Spinal cord (tissue), 10 donors: ENCODE measurements at places on chromosomes 6 and 20. TPM values are rescaled to one million over a fixed set of nuclear protein-coding genes. Genes with fewer than 3 reads are reported as not detected.
A peak's percentile ranks its signal among the peaks of the same experiment; 100 is the strongest.

DNA sequence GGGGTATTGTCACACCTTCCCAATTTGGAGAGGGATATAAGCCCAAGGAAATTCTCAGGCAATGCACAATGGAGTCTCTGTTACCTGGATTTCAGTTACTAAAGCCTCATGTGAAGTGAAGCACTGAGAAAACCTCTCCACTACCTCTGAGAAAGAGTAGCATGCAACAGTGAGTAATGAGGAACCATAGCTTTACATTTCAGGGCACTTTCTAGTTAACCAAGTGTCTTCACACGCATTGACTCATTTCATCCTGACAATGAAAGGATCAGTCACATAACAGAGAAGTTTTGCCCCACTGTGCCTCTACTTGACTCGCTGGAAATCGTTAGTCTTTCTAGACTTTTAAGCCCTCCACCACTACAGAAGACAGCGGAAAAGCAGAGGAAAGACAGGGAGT lies 86.2 kb upstream of the ARID1B start:
- no peak for DNase-seq

GRCh38 chr6:41023114-41023513 lies 15.9 kb downstream of the UNC5CL start:
- no peak for DNase-seq

Gene RUNX2
- 2.2 TPM for polyA plus RNA-seq

DNA sequence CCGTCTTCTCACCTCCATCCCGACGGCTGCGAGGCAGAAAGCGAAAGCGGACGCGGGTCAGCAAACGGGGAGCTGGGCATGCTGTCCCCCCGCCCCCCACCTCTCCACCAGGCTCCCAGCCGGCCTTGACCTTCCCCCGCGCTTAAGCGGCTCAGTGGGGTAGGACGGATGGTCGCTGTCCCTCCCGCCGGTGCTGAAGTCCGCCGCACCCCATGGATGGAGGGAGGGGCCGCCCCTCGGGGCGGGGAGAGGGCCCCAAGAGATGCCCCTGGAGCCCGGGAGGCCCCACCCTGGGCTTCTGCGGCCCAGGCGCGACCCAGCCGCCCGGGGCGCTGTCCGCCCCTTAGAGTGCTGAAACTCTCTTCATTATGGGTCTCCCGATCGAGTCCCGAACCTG lies at the start of gene KCNB1:
TSS of gene KCNB1 (minus strand) at position 48 of the 397 bp plus-strand sequence. CDS start 188 bp downstream, outside the sequence.
- peak; percentile 73 for DNase-seq

DNA sequence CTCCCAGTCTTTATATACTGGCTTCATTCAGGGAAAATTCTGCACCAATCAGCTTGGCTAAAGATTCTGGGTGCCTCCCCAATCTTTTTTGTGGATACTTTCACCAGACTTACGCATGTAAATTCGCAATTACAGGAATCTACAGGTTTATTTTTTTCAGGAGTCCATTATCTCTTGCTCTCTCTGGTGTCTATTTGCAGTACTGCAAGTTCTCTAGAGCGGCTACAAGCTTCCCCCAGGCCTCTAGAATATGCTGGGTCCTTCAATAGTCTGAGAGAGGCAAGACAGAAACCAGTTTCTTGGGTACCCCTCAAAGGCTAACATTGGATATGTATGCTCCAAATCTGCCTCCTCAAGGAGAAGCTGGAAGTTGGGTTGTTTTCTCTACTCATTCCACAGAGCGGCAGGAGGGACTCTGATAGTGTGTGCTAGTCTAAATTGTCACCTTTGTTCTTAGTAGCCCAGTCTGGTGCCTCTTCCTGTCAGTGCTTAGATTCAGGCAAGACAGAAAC lies 58.5 kb downstream of the SUN5 start:
- no peak for DNase-seq

DNA sequence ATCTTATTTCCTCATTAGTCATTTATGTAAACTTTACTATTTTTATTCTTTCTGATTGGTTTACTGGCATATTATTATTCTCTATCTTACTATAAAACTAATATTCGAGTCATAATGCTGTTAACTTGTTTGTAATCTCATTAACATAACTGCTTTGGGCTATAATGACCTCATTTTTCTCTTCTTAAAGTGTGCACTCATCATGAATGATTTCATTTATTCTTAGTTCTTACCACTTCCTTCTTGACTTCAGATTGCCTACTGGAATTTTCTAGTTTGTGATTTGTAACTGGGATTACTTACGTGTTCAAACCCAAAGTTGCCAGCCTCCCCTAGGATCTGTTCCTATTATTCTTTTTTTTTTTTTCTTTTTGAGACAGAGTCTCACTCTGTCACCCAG lies 91.8 kb upstream of the TNFAIP3 start:
- no peak for DNase-seq

- no peak for DNase-seq
These were observed 76.7 kb upstream of the C20orf144 start for GRCh38 chr20:33585413-33585812.

DNA sequence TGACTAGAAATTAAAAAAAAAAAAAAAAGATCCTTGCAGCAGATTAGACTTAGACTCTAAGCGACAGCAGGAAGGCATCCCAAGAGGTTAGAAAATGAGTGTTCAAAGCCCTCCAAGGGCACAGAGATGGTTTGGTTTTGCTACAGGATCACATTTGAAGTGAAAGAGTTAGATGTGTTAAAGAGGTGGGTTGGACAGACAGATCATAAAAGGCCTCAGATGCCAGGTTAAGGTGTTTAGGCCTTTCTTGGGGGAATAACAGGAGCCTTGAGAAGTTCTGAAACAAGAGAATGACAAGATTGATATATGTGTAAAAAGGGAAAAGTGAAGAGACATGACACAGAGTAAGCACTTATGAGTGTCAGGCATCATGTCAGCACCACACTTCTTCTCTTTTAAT lies 107.5 kb downstream of the FYN start:
- no peak for DNase-seq

DNA sequence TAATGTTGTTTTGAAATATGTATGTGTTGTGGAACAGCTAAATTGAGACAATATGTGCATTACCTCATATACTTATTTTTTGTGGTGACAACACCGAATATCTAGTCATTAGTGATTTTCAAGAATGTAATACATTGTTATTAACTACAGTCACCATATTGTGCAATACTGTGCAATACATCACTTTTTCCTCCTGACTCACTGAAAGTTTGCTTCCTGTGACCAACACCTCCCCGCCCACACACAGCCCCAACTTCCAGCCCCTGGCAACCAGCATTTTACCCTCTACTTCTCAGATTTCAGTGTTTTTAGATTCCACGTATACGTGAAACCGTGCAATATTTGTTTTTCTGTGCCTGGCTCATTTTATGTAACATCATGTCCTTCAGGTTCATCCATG lies 627.9 kb downstream of the PRKN start:
- DNase-seq = no peak

Gene C4B
- 72.7 TPM for polyA plus RNA-seq

Gene NKAPL
- 2.1 TPM for polyA plus RNA-seq

DNA sequence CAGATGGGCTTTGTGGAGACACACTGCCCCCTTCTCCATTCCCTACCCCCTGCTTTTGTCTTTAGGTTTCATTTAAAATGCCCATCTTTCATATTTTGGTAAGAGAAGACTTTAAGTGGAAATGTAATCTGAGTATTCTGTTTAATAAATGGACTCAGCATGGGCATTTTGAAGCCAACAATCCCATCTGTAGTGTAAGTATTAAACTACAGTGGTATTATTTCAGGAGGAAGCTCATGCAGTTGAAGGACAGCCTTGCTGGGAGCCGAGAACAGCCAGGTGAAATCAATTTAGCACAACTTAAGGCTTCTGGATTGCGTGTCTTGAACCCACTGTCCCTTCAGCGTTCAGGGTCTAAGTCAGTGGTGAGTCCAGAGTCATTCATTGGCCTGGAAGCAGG lies 63.5 kb downstream of the AKAP12 start:
- no peak for DNase-seq

Gene HDGFL1
- polyA plus RNA-seq = not detected

DNA sequence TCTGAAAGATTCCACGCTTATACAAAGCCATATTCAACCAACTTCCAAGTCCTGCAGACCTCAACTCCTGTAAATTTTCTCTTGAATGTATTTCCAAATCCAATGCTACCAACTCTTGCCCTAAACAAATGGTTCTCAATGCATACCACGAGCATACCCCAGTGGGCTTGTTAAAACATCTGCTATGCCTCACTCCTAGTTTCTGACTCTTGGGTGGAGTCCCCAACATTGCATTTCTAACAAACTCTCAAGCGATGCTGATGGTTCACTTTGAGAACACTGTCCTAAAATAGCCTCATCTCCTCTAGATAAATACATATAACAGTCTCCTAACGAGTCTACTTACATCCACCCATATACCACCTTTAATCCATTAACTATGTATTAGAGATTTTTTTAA lies 7.3 kb downstream of the HBS1L start:
- no peak for DNase-seq

Gene HLA-DOB
- 0.47 TPM for polyA plus RNA-seq

DNA sequence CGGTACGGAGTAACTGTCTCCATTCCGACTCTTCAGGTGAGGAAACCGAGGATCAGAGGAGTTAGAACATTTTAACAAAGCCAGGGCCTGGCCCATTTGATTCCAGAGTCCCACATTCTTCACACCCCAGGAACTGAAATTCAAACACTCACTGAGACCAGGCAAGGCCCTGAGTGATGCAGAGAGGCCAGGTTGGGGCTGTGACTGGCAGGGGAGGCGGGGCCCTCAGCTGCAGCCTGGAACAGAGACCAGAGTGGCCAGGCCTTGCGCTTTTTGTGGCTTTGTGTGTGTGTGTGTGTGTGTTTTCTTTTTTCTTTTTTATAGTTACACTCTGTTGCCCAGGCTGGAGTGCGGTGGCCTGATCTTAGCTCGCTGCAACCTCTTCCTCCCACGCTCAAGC lies 57.2 kb downstream of the BCAS4 start:
- no peak for DNase-seq

DNA sequence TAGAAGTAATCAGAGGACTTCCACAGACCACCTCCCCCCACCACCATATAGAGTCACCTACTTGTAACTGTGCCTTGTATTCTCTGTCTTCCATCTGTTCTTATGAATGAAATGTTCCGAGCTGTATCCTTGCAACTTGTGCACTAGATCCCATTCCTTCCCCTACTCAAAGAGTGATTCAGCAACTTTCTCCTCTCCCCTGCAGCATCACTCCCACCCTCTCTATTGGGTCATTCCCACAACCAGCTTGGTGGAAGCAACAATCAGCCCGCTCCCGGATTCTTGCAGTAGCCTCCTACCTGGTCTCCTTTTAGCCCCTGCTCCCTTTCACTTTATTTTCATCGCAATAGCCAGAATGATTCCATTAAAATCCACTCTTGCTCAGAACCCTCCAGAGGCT lies 34.9 kb upstream of the REV3L start:
- DNase-seq = no peak

DNA sequence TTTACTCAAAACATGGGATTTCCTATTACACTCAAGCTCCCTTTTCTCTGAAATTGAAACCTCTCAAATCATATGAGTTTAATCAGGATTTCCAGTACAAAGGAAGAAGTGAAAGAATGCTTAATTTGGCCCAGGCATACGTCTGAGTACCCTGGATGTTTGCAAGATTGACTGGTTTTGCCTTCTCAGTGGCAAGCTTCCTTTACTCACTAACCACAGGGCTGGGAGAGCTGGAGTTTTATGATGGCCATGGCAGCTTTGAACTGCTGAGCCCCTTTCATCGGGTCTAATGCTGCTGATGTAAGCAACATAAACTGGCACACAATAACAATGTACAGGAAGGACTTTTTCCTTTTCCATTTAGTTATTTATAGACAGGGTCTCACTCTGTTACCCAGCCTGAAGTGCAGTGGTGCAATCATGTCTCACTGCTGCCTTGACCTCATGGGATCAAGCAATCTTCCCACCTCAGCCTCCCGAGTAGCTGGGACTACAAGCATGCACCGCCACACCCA lies 194.8 kb downstream of the SLC35F1 start:
- DNase-seq = no peak

GRCh38 chr20:19336631-19337030 lies 124.2 kb downstream of the SLC24A3 start:
- DNase-seq = no peak

Gene TUBE1
- 51.5 TPM for polyA plus RNA-seq

Gene EYA2
- polyA plus RNA-seq = 21.8 TPM

GRCh38 chr20:53916173-53916512 lies 154.3 kb downstream of the BCAS1 start:
- no peak for DNase-seq

GRCh38 chr6:93105017-93105416 lies 314.3 kb downstream of the EPHA7 start:
- DNase-seq = no peak

Gene PRSS16
- polyA plus RNA-seq = 1.3 TPM

GRCh38 chr6:127794405-127794804 lies 106.5 kb downstream of the THEMIS start:
- no peak for DNase-seq

DNA sequence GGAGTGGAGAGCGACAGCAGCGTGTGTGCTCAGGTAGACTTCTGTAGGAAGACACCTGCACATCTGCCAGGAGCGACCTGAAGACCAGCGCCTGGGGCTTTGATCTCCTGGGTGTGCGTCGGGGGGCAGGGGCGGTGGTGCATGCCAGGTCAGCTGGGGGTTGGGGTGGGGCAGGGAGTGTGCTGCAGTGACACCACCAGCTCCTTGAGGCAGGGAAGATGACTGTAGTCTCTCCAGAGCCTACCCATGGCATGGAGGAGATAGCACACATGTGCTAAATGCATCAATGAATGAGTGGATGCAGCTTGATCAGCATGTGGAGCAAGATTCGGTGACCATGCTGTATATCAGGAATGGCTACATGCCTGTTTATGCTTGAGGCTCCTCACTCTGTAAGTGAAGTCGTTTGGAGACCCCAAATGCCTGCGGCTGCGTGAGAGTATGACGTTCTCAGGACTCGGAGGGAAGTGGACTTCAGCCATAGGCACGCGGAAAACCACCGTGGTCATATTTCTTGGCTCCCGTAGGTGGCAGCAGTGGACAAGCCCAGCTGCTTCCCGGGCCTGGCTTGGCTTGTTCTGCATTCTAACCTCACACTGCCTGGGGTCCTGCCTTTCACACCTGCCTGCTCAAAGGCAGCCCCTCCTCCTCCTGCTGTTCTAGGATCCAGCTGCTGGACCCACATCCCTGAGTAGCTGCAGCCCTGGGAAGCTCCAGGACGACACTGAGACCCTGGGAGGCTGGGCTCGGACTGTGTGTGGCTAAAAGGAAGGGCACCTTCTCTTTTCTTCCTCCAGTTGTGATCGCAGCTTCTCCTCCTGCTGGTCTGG lies 39.4 kb upstream of the KCNK16 start:
- peak; percentile 72 for DNase-seq

- no peak for DNase-seq
These were observed 292.5 kb upstream of the CNR1 start for GRCh38 chr6:88458662-88459061.

DNA sequence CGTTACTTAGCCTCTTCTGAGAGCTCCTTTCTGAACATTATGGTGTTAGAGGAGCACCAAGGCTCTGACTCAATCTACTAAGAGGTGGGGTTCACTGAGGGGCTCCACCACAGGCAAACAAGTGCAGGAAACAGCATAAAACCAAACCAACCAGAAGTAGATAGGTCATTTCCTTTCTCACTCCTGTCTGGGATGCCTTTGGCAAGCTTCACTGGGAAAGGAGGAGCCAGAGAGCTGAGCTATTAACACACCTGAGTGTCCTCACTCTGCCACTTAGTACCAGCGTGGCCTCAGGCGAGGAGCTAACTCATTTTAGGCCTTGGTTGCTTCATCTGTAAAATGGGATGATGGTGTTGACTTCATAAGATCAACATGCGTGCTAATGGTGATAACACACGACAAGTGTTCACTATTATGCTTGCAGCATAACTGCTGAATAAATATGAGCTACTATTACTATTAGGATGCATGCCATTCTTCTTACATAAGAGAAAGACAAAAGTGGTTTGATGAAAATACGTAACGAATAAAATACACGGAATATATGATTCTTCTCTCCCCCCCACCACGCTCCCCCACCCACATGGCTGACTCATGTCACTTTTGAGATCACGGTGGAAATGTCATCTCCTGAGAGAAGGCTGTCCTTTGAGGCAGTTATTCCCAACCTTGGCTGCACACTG lies 185.4 kb downstream of the BCAS1 start:
- no peak for DNase-seq
